GM12891 (cell line): ENCODE measurements at places on chromosomes 16 and 17.

DNA sequence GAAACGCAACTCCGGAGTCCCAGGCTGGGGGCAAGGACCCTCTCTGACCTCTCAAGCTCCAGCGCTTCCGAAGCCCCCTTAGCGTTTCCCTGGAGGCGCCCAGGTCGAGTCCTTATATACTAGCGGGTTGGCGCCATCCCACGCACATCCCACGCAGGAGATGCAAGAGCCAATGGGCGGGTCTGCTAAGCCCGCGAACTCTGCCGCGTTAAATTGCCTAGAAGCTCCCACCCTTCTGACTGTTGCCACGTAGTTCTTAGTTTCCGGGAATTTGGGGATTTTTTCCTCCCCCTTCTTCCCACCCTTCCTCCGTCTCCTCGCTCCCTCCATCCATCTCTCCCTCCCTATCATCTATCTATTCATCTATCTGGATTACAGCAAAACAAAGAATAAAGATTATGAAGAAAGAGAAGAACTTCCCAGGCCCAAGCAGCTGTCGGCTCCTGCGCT, at the start of gene SLFN11:
TSS of gene SLFN11 (minus strand) at position 88 of the 450 bp plus-strand sequence. CDS start 9,814 bp downstream, outside the sequence.
- DNase-seq, result peak; percentile 25

DNA sequence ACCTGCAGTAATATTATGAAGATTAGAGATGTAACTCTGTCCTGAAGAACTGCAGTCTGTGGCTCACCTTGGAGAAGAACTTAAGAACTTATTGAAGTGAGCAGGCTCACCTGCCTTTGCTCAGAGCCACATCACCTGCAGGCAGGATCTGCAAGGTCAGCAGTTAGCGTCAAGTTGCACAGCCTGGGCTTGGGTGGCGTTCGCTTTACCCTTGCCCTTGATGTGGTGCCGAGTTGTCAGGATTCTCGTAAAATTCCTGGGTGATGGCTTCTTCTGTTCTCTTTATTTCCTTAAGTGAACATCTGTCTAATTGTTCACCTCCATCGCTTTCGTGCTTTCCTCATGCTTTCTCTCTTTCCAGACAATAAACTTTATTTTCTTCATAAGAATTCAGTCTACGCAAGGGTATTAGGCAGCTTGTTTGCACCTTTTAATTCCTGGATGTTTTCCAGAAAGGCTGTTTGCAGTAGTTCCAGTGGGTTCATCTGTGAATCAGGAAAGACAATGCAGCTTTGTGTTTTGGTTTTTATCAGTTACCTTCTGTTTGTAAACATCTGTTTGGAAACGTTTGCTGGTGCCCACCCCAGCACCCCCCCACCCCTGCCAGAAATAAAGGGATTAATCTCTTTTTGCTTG, 254.3 kb downstream of the WWOX start:
- no peak for DNase-seq

GRCh38 chr16:3214904-3215600, 19.9 kb downstream of the ZNF200 start:
- DNase-seq, result no peak

- DNase-seq, result no peak
These were observed 2.4 kb downstream of the CCL13 start for GRCh38 chr17:34358631-34359030.

DNA sequence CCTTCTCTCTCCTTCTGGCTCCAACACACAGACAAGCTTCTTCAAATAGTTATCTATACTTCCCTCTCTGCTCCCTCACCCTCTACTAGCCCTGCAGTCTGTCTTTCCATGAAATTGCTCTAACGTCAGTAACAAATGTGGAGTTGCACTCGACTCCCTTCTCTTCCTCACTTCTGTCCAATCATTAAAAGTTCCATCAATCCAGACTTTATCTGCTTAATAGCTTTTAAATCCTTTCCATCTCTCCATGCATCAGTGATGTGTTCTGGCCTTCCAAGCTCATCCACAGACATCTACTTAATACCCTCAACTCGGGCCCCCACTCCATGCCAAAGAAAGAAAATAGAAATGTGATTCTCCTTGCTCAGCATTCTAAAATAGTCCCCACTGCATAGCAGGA, 422.1 kb upstream of the CDH5 start:
- no peak for DNase-seq

GRCh38 chr16:56909527-56909979, 22.4 kb upstream of the HERPUD1 start:
- no peak for DNase-seq

DNA sequence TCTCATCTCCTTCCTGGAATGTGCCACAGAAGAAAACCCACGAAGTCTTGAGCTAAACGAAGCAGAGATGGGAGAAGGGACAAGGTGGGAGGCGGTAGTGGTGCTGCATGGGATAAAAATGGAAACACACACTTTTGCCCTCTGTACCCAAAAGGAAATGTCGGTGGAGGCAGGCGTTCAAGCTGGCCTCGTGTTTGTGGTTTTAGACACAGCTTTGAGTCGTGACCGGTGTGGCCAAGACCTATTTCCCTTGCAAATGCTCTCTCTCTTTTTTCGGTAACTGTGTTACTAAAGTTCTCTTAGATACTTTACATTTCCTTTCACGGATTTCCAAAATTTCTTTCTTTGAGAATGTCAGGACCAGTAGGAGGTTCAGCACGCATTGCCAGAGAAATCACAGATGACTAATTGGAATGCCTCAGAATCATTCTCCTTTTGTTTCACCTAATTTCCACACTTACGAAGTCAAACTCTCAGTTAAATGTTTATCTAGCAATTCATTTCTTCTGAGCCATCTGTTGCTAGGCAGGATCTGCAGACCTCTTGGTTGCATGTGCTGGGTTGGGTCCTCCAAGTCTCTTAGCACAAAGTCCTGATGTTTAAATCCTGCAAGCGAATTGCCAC, 412.3 kb downstream of the MAF start:
- no peak for DNase-seq

DNA sequence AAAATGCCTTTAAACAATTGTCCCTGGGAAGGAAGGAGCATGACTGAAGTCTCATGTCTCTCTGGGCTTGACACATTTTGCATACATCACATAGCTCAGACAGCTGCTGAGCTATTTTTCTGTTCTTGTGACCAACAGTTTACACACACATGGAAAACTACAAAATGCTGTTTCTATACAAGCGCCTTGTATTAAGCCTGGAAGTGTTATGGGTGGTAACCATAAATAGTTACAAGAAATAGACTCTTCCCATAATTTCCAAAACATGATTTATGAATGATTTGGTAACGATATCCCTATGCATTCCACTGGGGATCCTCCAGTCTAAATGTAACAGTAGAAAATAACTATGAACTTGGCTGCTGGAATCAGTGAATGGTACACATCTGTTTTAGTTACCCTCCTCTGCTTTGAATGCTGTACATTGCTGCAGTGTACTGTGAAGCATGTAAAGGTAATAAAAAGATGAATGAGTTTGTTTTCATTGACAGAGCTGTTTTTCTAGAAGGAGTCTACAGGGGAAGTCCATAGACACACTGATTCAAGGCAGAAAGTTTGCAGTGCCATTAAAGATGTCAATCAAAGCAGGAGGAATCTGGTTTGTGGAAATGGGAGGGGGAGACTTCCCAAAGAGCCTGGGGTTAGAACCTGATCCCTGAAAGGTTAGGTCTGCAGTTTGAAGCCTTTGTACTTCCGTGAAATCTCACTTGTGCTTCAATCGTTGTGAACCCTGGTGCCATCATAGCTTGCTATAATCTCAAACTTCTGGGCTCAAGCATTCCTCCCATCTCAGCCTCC, 5.0 kb downstream of the ACSF2 start:
- no peak for DNase-seq

- no peak for DNase-seq
These were observed 162.0 kb upstream of the ZKSCAN2 start for GRCh38 chr16:25419681-25420080.

DNA sequence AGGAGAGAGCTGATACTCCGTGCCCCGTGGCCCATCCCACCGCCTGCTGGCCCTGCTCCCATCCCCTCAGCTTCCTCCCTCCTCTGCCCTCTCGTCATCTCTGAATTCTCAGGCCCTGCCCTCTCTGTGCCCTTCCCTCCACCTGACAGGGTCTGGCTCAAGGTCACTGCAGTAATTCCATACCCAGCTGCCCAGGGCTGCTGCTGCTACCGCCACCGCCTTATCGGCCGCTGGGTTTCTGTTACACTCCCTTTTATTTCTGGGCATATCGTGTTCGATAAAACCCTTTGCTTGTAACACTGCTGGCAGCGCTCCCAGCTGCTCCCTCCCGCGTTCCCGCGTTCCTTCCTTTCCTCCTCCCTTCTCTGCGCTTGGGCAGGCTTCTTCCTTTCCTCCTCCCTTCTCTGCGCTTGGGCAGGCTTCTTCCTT, 1.2 kb downstream of the EPN3 start:
- DNase-seq, result no peak

DNA sequence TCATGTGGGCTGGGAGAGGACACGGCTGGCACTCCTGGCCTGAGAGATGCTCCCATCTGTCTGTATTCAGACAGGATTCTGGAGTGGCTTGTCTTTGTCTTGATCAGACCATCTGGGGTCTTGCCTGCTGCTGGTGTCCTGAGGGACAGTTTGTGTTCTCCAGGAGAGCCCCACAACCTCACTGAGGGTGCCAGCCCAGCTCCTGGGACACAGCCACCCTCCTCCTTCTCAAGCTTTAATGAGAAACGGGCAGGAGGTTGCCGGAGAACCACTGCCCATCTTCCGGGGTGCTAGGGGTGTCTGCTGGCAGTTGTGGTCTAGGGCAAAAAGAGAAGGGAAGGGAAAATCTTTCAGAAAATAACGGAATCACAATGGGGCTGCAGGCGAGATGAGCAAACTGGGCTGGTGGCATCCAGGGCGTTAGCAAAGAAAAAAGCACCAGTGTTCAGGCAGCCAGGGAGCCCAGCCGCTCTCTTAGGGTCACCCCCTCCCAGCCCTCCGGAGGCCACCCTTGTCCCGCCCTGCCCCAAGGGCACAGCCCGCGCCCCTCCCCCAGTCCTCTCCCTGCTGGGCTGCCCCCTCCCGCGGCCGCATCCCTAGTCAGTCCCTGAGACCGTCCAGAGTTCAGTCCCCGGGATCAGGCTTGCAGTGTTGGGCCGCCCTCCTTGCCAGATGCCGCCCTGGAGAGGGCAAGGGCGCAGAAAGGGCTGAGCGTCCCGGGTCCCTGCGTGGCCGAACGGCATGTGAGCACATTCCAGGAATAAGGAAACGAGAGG, 824.7 kb downstream of the KCNJ18 start:
- no peak for DNase-seq

GRCh38 chr17:66299711-66300110, 2.7 kb upstream of the PRKCA start:
- DNase-seq, result no peak

DNA sequence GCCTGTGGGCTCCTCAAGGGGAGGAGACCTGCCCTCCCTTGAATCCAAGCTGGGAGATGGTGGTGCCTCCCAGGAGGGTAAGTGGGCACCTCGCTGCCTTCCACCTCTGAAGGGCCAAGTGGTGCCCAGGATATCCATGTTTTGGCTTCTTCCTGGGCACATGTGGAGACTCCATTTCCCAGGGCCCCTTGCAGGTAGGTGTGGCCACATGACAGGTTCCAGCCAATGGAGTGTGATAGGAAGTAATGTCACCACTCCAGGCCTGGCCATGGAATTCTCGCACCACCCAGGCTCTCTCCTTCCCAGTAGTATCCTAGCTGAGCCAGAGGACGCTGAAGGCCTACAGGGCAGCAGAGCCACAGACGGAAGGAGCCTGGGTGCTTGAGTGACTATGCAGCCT, 17.6 kb upstream of the PEMT start:
- no peak for DNase-seq
